Stimulated activated CD4-positive, alpha-beta T cell treated with anti-CD3 and anti-CD28 coated beads, Interleukin-12 subunit alpha, Interleukin-12 subunit beta, amount 100 ng/mL, for 48 hours (primary cell): ENCODE measurements at places on chromosomes 3 and 15.

GRCh38 chr15:90203922-90204321 lies 2.8 kb downstream of the SEMA4B start:
- DNase-seq: no peak

GRCh38 chr3:147141516-147142288 lies 264.6 kb downstream of the ZIC4 start:
- no peak for DNase-seq

GRCh38 chr15:93485438-93486327 lies 396.7 kb upstream of the RGMA start:
- DNase-seq: no peak

GRCh38 chr3:108079877-108080276 lies 11.0 kb downstream of the CD47 start:
- DNase-seq: no peak

DNA sequence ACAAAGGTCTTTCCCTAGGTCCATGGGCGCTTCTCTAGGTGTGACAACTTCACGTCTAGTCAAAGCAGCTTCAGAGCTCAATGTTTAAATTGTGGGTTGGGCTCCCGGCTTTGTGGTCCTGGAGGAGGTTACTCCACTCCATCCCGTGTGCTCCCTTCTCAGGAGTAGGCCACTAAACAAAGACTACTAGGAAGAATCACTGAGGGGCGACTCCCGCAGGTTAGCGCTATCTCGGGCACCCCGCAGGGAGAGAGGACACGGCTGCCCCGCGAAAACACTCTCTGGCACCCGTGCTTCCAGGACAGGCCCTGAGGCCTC lies 500 bp downstream of the PARP6 start:
- no peak for DNase-seq

DNA sequence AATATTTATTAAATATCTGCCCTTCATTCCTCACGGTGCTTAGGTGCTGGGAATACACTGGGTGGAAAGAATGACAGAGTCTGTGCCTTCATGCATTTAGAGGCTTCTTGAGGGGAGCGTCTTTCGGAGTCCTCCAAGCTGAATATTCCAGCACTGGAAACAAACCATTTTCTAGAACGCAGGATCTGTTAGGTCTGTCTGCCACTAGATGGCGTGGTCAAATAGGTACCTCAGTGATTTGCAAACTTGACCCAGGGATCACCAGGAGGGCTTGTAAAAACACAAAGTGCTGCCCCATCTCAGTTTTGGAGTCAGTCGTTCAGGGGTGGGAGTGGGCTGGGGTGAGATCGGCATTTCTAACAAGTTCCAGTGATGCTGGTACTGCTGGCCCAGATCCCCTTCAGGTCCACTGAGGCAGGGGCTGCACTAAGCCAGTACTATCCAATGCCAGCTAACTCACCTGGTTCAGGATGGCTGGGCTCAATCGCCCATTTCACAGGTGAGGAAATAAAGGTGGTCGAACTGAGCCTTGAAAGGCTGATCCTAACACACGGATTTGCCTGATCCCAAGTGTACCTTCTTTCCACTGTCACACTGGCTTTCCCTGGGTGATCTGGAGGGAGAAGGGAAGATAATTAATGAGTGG lies 14.8 kb downstream of the ARNT2 start:
- DNase-seq: no peak

DNA sequence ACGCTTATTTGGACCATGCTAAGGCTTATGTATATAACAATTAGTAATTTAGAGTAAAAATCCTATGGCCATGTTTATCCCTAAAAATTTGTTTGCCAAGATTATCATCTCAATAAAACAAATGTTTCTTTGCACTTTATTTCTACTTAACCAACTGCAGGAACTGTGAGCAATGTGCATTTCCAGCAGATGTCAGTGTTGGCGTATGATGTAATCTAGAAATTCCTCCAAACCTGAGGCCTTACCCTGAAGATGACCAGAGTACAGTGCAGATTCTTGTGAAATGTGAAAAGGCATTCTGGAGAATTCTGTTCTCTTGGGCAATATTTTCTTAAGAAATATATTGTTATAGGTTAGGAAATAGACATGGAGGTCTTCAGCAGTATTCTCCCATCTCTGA lies 205.9 kb downstream of the MBNL1 start:
- no peak for DNase-seq

DNA sequence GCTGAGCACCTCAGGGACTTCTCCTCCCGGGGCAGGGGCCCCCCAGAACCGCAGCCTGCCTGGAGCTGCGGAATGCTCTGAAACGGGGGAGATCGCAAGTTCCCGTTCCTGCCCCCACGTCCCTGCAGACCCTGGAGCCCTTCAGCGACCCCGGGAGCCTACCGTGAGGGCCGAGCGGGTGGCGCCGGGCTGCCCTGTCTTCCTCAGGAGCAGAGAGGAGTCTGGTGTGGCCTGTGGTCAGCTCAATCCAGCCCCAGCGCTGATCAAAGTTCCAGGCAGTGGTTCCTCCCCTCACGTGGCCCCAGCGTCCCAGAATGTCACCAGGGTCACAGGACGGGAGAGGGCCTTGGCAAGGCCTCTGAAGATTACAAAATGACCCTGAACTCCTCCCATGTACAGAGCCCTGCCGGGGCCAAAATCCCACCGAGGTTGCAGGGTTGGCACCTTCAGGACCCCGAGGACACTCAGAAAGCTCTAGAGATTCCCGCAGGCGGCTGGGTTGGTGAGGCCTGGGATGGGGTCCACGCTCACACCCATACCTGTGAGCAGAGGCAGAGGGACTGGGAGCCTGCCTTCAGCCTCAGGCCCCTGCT lies at the start of gene CPN2:
Gene CPN2, minus strand, starts transcription at position 249 of the 593 bp plus-strand sequence. CDS start 8,626 bp downstream, outside the sequence.
- DNase-seq: no peak
